ENCODE measurements at places on chromosomes 5 and 9.
A peak's percentile ranks its signal among the peaks of the same experiment; 100 is the strongest.

GRCh38 chr9:12784461-12785259, 9.8 kb downstream of the LURAP1L start:
- no peak for DNase-seq

- DNase-seq: no peak
These were observed 10.8 kb upstream of the SLC12A7 start for GRCh38 chr5:1122511-1123294.

- DNase-seq: no peak
These were observed 186.4 kb upstream of the MRPS30 start for GRCh38 chr5:44622331-44622730.

DNA sequence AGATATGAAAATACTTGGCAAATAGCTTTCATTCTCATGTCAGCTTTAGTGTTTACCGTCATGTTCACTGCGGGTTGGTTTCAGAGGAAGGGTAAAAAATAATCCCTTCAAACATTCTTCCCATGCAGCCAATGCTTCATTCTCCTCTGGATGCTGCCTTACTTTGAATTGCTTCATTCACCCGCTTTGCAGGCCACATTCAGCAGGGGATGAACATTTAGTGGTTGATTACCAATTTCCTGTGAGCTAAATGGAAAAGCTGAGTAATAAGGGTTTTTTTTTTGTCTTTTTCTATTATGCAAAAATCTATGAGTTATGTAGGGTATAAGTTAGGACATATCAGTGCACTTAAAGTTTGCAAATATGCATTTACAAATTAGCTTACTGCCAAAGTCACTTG, 96.3 kb upstream of the MEF2C start:
- peak; percentile 34 for DNase-seq

DNA sequence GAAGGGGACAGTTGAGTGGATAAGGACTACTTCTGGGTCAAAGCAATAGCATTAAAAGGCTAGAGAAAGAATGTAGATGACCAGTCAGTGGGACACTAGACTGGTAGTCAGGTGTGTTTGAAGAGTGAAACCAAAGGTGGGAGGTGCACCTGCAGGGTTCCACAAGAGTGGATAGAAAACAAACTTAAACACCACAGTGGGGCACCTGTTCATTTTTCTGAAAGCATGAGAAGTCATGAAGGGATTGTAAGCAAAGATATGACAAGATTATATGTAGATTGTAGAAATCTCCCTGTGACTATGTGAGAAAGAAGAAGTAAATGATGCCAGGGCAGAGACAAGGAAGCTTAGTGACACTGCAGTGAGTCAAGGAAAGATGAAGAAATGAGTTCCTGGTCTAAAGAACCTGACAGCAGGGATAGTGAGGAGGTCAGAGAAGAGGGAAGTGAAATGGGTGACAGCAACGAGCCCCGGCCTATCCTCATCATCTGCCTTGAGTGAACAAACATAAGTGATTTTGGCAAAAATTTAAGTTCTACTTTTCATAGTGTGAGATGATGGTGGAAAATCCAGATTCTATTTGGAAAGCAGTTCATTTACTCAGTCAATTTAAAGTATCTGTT, 296.9 kb downstream of the TLE4 start:
- DNase-seq: no peak

GRCh38 chr5:107696080-107696479, 25.3 kb upstream of the EFNA5 start:
- no peak for DNase-seq

GRCh38 chr5:54087436-54087835, 222.9 kb downstream of the ARL15 start:
- DNase-seq: no peak

DNA sequence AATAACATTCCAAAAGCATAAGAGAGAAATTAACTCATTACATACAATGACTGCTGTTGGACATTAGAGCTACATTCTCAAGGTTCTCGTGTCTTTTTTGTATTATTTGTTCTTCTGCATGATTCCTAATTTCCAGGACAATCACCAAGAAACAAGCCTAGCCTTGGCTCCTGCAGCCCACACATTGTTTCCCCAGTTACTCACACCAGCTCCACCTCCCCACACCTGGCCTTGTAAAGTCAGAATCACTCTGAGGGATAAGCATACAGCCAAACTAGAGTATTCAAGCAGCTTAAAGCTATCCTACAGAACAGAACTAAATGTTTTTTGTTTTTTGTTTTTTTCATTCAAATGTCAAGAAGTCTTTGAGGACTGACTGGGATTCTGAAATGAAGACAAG, 189.2 kb downstream of the HINT1 start:
- no peak for DNase-seq

- no peak for DNase-seq
These were observed 8.0 kb downstream of the NUDT2 start for GRCh38 chr9:34337403-34337802.

DNA sequence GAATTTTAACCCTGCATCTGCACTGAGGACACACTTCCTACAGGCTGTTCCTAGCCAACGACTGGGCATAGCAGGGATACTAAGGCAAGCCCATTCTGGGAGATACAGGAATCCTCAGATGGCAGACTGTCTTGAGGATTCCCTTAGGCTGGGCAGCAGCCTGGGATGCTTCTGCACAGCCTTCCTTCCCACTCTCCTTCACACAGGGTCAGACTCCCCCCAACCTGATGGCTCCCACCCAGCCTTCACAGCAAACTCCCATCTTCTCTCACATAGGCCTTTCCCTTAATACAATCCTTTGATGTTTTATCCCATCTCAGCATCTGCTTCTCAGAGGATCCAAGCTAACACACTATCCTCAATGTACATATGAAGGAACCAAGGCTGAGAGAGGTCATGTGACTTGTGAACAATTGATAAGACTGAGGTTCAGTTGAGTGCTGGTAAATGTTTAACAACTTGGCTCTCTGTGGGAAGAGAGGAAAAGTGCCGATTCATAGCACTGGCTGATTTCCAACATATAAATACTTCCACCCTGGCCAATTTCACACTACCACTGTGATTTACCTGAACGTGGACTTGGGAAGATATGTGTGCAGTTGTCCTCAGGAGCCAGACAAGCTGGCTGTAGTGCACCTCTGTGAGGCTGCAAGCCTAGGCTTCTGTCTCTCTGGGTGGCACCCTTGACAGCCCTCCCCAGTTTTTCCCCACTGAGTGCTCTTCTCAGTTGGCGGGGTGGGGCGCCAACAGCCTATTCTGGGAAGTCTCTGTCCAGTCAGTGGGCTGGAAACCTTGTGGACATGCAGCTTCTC, 120.2 kb upstream of the TRIM32 start:
- DNase-seq: no peak

GRCh38 chr9:87212605-87213021, 265.3 kb upstream of the GAS1 start:
- DNase-seq: no peak

DNA sequence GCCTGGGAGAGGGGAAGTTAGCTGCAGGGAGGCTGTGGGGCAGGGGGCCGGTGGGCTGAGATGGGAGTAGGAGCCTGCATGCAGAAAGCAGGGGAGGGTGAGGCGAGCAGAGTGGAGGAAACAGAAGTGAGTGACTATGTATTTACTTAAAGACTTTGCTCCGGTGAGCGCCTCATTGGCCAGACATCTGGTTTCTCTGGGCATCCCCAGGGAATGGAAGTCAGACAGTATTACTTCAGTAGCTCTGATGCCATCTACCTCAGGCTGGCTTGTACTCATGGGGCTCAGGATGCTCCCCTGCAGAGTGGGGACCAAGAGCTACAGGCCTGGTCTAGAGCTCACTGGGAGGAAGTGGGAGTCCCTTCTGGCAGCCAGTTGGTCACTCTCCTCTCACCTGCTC, 78.2 kb upstream of the ARAP3 start:
- DNase-seq: no peak

DNA sequence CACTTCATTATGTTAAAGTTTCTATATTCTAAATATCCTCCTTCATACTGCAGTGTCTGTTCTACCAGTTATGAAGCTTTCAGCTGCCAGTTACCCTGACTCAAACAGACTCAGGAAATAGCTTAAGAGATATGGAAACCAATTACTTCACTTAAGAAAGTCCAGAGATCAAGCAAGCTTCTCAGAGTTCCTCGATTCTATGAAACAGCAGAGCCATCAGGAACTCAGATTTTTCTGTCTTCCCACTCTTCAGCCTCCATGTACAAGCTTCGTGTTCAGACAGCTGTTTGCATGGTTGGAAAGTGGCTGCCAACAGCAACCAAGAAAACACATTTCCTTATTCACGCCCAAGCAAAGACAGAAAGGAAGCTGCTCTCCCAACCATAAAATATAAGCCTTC, 216.1 kb downstream of the ACTL7B start:
- DNase-seq: no peak

DNA sequence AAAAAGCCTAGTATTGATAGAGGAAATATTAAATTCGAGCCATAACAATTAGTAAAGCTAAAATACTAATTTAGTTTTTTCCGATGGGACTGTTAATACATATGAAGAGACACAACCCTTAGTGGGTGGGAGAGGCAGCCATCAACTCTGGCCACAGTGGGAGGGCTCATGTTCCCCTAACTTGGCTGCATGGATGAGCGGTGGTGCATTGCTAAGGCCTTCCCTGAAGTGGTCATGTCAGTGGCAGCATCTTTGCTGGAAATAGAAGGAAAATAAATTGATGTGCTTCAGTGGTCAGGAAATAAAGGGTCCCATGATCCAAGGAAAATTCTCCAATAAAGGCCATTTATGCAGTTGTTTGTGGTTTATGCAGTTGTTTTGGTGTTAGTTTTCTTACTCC, 33.9 kb upstream of the F2RL2 start:
- DNase-seq: no peak

- no peak for DNase-seq
These were observed 22.5 kb upstream of the NIPSNAP3A start for GRCh38 chr9:104725014-104725413.

GRCh38 chr9:135804581-135805421, 102.5 kb downstream of the CAMSAP1 start:
- DNase-seq: no peak

GRCh38 chr9:2621722-2622460, at the start of gene VLDLR:
TSS of gene VLDLR (plus strand) at chr9:2621787. CDS start at chr9:2622190, 403 bp downstream.
- no peak for DNase-seq

DNA sequence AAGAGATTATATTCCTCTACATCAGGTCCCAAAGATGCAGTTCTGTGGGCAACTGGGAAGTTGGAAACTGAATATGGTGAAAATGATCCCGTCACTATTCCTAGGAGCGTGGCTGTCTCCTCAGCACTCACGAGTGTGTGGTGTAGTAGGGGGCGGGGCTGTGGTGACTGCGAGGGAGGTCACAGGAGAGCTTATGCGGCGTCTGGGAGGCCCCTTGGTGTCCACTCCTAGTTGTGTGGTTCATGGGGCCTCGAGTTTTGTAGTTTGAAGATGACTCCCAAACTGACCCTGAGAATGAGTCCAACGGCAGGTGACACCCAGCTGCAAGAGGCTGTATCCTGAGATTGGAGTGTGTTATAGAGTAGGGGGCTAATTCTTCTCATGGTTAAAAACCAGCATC, 68.2 kb downstream of the MVB12B start:
- DNase-seq: no peak

DNA sequence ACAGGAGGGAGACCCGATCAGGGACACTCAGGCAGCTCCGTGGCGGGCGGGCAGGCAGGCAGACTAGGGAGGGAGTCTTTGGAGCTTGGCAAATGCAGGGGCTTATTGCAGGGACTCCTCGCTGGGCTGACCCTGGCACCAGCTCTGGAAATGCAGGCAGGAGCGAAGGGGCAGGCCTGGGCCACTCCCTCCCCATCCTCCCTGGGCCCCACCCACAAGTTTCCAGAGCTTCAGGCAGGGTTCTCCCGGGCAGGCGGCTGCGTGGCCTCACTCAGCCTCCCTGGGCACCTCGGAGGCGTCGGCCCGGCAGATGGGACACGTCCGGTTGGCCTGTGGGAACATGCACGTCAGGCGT, 8.5 kb downstream of the RNF44 start:
- DNase-seq: no peak

GRCh38 chr9:71552480-71552879, 215.8 kb downstream of the CEMIP2 start:
- DNase-seq: no peak

DNA sequence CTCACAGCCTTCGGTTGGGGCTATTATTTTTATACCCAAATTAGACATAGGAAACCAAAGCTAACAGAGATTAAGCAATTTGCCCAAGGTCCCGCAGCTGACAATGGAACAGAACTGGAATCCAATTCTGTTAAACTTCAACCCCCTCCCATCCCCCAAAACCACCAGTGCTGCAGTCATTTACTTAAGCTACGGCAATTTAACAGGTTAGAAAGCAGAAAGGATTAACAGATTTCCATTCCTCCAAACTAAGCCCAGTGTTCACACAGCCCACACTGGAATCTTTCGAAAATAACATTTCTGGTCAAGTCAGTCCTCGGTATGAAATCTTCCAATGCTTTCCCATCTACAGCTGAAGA, 1023.1 kb upstream of the DMAC1 start:
- no peak for DNase-seq

GRCh38 chr9:137656416-137656815, 37.6 kb downstream of the EHMT1 start:
- DNase-seq: no peak

GRCh38 chr5:139960723-139961383, 82.2 kb downstream of the NRG2 start:
- DNase-seq: peak; percentile 61

GRCh38 chr9:68706363-68707201, 1.5 kb downstream of the PIP5K1B start:
- peak; percentile 63 for DNase-seq

DNA sequence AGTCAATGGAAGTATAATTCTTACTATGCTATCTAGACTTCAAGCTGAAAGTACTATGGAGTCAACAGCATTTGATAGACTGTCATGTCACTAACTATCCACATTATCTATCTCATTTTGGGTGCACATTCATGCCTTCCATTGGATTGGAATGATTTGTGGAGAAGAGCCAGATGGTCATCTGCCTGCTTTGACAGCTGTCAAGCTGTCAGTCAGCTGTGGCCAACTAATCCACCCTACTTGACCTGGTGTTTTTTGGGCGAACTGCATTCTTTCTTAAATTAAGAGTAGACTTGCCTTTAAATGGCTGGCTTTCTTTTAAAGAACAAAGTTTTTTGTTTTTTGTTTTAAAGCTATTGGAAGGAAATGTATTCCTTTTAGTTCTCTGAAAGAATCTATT, 151.5 kb downstream of the DCP2 start:
- no peak for DNase-seq

DNA sequence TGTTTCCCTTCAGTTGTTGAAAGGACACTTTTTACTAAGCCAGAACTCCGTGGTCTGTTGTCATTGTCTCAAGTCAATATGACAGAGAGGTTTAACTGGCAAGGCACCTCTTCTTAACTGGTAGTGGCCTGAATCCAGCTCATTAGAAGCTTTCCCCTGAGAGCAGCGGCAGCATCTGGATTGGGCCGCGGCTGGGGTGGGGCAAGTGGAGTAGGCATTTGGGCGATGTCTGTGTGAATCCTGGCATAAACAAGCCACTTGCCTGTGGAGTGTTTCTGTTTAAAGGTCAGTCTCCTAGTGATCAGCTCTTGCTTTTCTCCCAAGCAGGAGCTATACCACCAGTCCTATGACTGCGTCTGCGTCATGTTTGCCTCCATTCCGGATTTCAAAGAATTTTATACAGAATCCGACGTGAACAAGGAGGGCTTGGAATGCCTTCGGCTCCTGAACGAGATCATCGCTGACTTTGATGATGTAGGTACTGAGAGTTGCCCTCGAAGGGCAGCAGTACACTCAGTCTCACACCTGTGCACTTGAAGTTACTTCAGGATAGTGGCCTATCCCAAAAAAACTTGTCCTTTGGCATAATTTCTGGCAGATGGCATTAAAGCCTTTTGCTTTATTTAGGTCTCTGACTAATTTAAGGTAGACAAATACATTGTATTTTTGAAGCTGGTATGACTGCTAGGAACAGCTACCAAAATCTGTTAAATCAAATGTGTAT, 48.9 kb downstream of the CFAP90 start:
- no peak for DNase-seq

Data from GM12878 (cell line).